H9 (cell line): ENCODE measurements at places on chromosomes 16 and 17. TPM values are rescaled to one million over a fixed set of nuclear protein-coding genes. Genes with fewer than 3 reads are reported as not detected.
A peak's percentile ranks its signal among the peaks of the same experiment; 100 is the strongest.

The IGFBP4 gene
- 49.9 and 51.1 TPM in 2 replicates for total RNA-seq

DNA sequence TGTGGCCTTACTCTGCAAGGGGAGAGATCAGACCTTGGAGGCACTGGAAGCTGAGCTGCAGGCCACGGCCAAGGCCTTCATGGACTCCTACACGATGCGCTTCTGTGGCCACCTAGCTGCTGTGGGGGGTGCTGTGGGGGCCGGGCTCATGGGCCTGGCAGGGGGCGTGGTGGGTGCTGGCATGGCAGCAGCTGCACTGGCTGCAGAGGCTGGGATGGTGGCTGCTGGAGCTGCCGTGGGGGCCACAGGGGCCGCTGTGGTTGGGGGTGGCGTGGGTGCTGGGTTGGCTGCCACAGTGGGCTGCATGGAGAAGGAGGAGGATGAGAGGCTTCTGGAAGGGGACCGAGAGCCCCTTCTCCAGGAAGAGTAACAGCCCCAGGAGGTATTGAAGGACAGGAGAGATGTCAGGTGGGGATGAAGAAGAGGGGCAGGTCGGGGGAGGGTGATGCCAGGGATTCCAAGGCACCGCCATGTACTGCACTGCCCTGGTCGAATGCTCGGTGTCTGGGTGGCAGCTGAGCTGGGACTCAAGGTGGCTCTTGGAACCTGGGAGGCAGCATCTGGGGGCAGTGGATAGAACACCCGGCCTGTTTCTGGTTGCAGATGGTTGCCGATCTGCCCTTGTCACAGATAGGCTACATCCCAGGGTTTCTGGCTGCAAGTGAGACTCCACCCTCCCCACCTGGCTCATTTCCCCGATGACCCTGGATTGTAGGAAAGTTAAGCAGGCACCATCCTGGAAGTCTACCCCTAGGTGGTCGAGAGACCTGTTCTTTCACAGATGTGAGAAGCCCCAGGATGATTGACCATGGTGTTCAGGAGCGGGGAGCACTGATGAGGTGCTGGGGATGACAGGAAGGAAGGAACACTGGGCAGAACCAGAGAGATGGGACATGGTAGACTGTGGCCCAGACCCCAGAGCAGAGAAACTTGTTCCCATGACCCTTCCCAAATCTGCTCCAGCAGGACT lies 5.1 kb downstream of the RNF112 start:
- no peaks in the 10 kb centered on the region for H3K4me1 ChIP-seq
- no peak for DNase-seq
- no peak overlapping the region for H3K27ac ChIP-seq
- no peaks in the 10 kb centered on the region for H3K27me3 ChIP-seq

The DNAI2 gene
- total RNA-seq, result not detected in 2 replicates

The EXOC3L1 gene
- 3.1 and 3.3 TPM in 2 replicates for total RNA-seq

- no peaks in the 10 kb centered on the region for H3K4me1 ChIP-seq
- H3K27me3 ChIP-seq, result no peaks in the 10 kb centered on the region
- H3K4me3 ChIP-seq, result no peak overlapping the region
- no peak overlapping the region for H3K27ac ChIP-seq
- peak; percentile 68 for DNase-seq
- peaks cover 2% of the 10 kb centered on the region; the same call in 2 of the 3 replicates for H3K36me3 ChIP-seq
These were observed 7.6 kb downstream of the TBKBP1 start for GRCh38 chr17:47701608-47702007.

DNA sequence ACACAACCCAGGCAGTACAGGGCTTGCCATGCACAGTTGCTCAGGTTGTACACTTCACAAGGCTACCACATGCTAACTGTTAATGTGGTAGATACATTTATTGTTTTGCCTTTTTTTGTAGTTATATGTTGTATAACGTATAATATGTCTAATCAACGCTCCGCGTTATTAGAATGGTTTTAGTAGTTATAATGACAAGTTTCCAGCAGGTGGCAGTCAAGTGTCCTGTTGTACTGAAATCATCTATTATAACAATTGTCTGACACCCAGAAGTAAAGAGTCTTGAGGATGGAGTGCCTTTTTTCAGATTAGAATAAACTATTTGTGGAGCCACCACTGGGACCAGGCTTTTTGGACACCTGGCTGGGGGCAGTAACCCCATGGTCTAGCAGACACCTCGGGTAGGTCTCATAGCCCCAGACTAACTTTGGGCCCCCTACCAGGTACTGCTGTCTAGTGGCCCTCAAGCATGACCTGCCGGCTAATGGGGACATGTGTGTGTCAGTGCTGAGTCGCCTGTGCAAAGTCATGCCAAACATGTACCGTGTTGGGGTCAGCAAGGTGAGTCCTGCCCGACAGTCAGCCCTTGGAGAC lies 32.8 kb downstream of the MYO15A start:
- H3K27me3 ChIP-seq, result no peaks in the 10 kb centered on the region
- no peak for DNase-seq
- no peak overlapping the region; the same call in 2 of the 3 replicates for H3K4me3 ChIP-seq
- no peaks in the 10 kb centered on the region for H3K36me3 ChIP-seq

The GNG13 gene
- not detected in 2 replicates for total RNA-seq

DNA sequence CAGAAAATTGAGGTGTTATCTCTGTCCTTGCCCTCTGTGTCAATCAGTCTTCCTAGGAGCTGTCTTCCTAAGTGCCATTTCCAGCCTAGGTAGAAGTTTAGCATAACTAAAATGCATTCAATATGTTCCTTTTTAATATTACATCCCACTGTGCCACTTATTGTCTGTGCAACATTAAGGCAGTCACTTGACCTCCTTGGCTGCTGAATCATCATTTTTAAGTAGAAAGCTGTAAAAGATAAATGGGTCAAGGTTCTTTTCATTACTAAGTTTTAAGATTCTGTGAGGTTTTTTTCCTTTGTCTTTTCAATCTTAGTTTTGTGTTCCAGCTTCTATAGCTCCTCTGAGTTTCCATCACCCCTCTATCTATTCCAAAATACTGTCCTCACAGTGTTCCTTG lies 371.9 kb upstream of the SOX9 start:
- no peak overlapping the region for H3K27ac ChIP-seq
- no peaks in the 10 kb centered on the region for H3K27me3 ChIP-seq
- no peak overlapping the region for H3K4me3 ChIP-seq
- no peak for DNase-seq
- H3K36me3 ChIP-seq, result no peaks in the 10 kb centered on the region
- H3K4me1 ChIP-seq, result no peaks in the 10 kb centered on the region

The FOXN1 gene
- total RNA-seq, result not detected in 2 replicates

DNA sequence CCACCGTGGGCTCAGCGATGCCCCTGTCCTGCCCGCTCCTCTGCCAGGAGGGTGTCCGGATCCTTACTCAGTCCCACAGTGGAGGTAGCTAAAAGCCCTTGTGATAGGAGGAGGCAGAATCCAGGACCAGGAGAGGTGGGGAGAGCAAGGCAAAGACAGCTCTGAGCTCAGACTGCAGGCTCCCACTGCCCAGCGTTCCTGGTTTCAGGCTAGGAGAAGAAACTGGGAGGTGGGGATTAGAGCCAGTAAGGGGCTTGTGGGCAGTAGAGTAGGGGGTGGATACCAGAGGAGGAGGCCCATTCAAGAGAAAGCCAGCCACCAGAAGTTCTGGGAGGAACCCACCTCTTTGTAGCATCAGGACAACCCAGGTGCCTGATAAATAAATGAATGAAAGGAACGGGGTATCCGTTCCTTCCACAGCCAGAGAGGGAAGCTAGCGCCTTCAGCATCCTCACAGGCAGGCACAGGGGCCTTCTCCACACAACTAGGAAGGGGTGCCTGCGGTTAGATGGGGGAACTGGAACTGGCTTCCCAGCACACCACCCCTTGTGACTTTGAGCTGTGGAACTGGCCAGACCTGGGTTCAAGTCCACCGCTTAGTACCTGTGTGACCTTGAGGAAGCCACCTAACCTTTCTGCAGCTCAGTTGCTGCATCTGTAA lies 2.3 kb downstream of the IL21R start:
- no peak overlapping the region for H3K27ac ChIP-seq
- H3K4me3 ChIP-seq, result no peak overlapping the region
- DNase-seq, result no peak

DNA sequence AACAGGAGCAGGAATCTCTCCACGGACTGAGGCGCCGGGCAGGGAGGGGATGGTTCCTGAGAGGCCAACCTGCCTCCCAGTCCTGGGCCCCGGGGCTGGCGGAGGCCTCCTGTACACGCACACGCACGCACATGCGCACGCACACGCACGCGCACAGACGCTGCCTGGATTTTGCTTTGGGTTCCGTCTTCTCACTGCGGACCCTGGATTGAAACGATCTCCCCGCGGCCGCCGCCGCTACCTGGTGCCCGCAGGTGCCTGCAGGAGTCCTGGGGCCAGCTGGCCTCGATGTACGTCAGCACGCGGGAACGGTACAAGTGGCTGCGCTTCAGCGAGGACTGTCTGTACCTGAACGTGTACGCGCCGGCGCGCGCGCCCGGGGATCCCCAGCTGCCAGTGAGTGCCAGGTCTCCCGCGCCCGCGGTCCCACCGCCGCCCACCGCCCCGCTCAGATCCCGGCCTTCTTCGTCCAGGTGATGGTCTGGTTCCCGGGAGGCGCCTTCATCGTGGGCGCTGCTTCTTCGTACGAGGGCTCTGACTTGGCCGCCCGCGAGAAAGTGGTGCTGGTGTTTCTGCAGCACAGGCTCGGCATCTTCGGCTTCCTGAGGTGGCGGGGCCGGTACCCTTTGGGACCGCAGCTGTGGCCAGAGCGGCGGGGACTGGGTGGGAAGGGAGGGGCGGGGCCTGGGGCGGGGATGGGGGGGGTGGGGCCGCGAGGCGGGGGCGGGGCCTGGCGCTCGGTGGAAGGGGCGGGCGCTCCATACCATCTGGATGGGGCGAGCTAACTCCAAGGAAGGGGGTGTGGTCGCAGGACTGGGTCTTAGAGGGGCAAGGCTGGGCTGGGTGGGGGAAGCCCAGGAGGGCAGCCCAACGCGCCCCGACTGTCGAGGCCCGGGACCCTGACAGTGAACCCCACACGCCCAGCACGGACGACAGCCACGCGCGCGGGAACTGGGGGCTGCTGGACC lies 12.3 kb downstream of the CES4A start:
- no peak overlapping the region for H3K27ac ChIP-seq
- DNase-seq, result peak; percentile 80
- H3K4me1 ChIP-seq, result no peaks in the 10 kb centered on the region

DNA sequence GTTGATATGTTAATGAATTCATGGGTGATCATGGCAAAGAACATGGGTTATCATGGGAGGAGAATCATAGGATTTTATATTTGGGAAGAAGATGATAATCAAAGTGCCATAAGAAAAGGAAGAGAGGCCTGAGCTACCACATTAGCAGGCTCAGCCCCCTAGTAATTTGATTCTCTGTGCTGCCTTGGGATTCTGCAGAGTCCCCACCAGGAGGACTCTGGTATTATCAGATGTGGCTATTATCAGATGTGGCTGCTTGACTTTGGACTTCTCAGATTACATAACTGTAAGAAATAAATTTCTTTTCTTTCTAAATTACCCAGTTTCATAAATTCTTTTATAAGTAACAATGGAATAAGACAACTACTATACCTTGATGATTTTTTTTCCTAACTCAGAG lies 137.6 kb downstream of the ITFG1 start:
- no peak overlapping the region for H3K4me3 ChIP-seq
- peaks cover 2% of the 10 kb centered on the region; the same call in 1 of the 3 replicates for H3K36me3 ChIP-seq
- H3K27ac ChIP-seq, result no peak overlapping the region
- no peaks in the 10 kb centered on the region; the same call in 1 of the 2 replicates for H3K4me1 ChIP-seq
- DNase-seq, result no peak
